ENCODE measurements at places on chromosomes 2 and 18.
A peak's percentile ranks its signal among the peaks of the same experiment; 100 is the strongest.

GRCh38 chr18:79918615-79919011 is 32.8 kb downstream of the SLC66A2 start:
- H3K4me1 ChIP-seq, result no peaks in the 10 kb centered on the region
- no peaks in the 10 kb centered on the region for H3K27me3 ChIP-seq
- DNase-seq, result peak; percentile 24

- no peak for DNase-seq
- no peaks in the 10 kb centered on the region for H3K36me3 ChIP-seq
- H3K4me3 ChIP-seq, result no peak overlapping the region
- no peak overlapping the region for H3K27ac ChIP-seq
Observed at GRCh38 chr2:150429384-150429961, 58.0 kb downstream of the RND3 start.

GRCh38 chr2:100802066-100802465 is 17.9 kb upstream of the NPAS2 start:
- no peak overlapping the region for H3K4me3 ChIP-seq
- peak overlapping the region; percentile 33 for H3K27ac ChIP-seq
- no peaks in the 10 kb centered on the region for H3K36me3 ChIP-seq
- H3K4me1 ChIP-seq, result peaks cover 5% of the 10 kb centered on the region

- no peak overlapping the region for H3K4me3 ChIP-seq
- no peak for DNase-seq
- peaks cover 23% of the 10 kb centered on the region for H3K27me3 ChIP-seq
- peaks cover 4% of the 10 kb centered on the region for H3K4me1 ChIP-seq
Observed at GRCh38 chr18:73861771-73862170, 285.9 kb downstream of the FBXO15 start.

GRCh38 chr2:11865378-11865777 is 118.9 kb downstream of the LPIN1 start:
- H3K27ac ChIP-seq, result no peak overlapping the region
- no peak for DNase-seq
- H3K4me1 ChIP-seq, result peaks cover 17% of the 10 kb centered on the region

- H3K27me3 ChIP-seq, result peaks cover 6% of the 10 kb centered on the region
- H3K4me1 ChIP-seq, result peaks cover 38% of the 10 kb centered on the region
- H3K4me3 ChIP-seq, result peak overlapping the region; percentile 97
- no peaks in the 10 kb centered on the region for H3K36me3 ChIP-seq
- peak overlapping the region; percentile 100 for H3K27ac ChIP-seq
Observed at GRCh38 chr2:19902216-19902740, 495 bp upstream of the TTC32 start.

DNA sequence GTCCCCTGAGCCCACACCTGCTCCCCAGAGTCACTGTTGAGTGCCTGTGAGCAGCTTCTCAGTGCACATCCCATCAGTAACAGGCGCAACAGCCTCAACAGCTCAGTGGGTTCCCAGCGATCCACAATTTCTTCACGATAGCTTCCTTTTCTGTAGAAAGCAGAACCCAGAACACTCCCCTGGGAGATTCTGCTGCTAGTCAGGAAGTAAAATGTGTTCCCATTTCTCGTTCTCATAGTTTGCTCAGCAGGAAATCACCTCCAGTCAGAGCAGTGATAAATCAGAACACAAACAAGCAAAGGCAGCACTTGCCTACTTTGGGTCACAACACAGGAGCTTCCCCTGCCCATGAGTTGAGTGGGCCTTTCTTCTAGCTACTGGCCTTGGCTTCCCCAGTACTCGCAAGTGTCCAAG is 48.9 kb upstream of the ATG16L1 start:
- no peaks in the 10 kb centered on the region for H3K4me1 ChIP-seq
- no peak overlapping the region for H3K27ac ChIP-seq
- H3K27me3 ChIP-seq, result no peaks in the 10 kb centered on the region
- no peak for DNase-seq
- no peak overlapping the region for H3K4me3 ChIP-seq

DNA sequence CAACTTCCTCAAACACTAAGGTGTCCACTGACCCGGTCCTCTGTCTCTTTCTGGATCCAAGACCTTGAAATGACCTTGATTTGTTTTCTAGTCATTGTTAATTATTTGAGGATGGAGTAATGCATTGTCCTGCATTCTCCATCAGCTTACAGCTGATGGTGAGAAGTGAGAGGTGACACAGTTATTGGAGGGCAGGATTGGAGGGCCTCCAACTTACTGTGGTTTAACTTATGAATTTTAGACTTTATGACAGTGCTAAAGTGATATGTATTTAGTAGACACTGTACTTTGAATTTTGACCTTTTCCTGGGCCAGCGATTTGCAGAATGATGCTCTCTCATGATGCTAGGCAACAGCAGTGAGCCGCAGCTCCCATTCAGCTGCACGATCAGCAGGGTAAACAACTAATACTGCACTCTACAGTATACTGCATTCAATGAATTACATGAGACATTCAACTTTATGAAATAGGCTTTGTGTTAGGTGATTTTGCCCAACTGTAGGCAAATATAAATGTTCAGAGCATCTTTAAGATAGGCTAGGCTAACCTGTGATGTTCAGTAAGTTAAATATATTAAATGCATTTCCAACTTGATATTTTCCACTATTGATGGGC is 200.0 kb upstream of the MEX3C start:
- DNase-seq, result no peak
- no peak overlapping the region for H3K4me3 ChIP-seq
- no peaks in the 10 kb centered on the region for H3K36me3 ChIP-seq
- no peak overlapping the region for H3K27ac ChIP-seq
- no peaks in the 10 kb centered on the region for H3K27me3 ChIP-seq
- peaks cover 15% of the 10 kb centered on the region for H3K4me1 ChIP-seq

- peaks cover 24% of the 10 kb centered on the region for H3K4me1 ChIP-seq
- no peaks in the 10 kb centered on the region for H3K27me3 ChIP-seq
- DNase-seq, result no peak
- no peak overlapping the region for H3K4me3 ChIP-seq
Observed at GRCh38 chr2:26675651-26676255, 16.8 kb upstream of the KCNK3 start.

All from mesothelial cell of epicardium (in vitro differentiated cells).